Placental epithelial cell (primary cell): ENCODE measurements at places on chromosomes 4 and X. TPM values are rescaled to one million over a fixed set of nuclear protein-coding genes. Genes with fewer than 3 reads are reported as not detected.

Gene KIF4A
- total RNA-seq = 2.7 and 4.1 TPM in 2 replicates

Gene TACC3
- 3.9 and 10.0 TPM in 2 replicates for total RNA-seq

Gene FAM114A1
- 395 and 414 TPM in 2 replicates for total RNA-seq

Gene CLNK
- total RNA-seq = not detected in 2 replicates

Gene POLN
- total RNA-seq = 2.8 and 6.7 TPM in 2 replicates

Gene PGRMC1
- 120 and 137 TPM in 2 replicates for total RNA-seq

Gene APELA
- not detected in 2 replicates for total RNA-seq

Gene PRKG2
- 0.11 and 0.39 TPM in 2 replicates for total RNA-seq

Gene PDCL2
- total RNA-seq = not detected in 2 replicates

Gene MAP7D2
- 0.39 and 1.1 TPM in 2 replicates for total RNA-seq

Gene ARHGAP6
- total RNA-seq = 0.11 and 4.7 TPM in 2 replicates

Gene SPOCK3
- total RNA-seq = not detected in 2 replicates

Gene PDE6B
- 4.3 and 5.0 TPM in 2 replicates for total RNA-seq

Gene MAML3
- 0.43 and 1.2 TPM in 2 replicates for total RNA-seq
